H4 (cell line): ENCODE measurements at places on chromosomes 4 and X. TPM values are rescaled to one million over a fixed set of nuclear protein-coding genes. Genes with fewer than 3 reads are reported as not detected.

INTS12 gene
- total RNA-seq = 18.1 and 26.5 TPM in 2 replicates

GRCh38 chrX:72268597-72269365, 8.3 kb downstream of the RPS4X start:
- no peak for DNase-seq

DNA sequence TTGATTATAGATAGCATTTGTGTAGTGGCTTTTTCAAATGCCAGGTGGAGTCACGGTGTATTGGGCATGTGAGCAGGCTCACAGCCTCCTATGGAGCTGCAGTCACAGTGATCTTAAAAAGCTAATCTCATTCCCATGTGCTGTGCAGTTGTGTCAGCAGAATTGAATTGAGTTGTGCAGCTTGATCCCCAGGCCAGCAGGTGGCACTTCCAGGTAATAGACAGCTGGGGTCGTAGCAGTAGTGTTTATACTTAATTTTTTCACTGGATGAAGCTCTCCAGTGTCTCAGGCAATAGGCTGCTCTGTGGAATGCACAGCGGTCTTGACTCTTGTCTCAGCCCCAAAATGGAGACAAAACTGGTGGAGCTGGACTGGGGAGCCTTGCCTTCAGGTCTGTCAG, 1028.1 kb downstream of the SH3BGRL start:
- DNase-seq = no peak

- no peak for DNase-seq
These were observed 18.0 kb upstream of the FRYL start for GRCh38 chr4:48798117-48798516.

DNA sequence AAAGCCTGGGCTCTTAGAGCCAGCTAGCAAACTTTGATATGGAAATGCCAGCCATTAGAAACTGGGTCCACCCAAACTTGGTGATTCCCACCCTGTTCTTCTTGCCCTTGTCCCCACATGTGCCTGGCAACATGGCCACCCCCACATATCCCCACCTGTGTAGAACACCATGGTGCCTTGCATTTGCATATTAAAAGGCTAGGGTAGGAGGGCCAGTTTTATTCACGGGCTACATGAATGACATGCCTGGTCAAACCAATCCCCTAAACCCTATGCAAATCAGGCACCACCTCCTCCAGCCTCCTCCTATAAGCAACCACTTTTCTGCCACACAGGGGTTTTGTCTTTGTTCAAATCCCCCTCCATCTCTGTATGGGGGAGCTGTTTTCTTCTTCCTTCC, 104.9 kb downstream of the CLNK start:
- no peak for DNase-seq

GRCh38 chr4:7034262-7035081, 8.7 kb upstream of the TADA2B start:
- DNase-seq = no peak

DNA sequence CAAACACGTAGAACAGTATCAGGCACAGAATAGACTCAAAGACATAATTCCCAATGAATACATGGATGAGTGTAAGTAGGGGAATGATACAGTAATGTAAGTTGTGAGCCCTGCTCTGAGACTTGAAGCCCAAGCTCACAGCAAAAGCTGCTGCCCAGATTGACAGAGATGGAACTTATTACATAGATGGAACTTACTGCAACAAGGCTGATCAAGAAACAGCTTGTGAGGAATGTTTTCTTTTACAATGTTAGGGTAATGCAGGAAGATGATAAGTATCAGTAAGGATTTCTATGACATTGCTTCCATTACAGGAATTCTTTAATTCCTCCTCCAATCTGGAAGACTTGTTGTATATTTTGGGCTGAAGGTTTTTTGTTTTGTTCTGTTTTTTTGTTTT, 278.4 kb downstream of the IL15 start:
- no peak for DNase-seq

DNA sequence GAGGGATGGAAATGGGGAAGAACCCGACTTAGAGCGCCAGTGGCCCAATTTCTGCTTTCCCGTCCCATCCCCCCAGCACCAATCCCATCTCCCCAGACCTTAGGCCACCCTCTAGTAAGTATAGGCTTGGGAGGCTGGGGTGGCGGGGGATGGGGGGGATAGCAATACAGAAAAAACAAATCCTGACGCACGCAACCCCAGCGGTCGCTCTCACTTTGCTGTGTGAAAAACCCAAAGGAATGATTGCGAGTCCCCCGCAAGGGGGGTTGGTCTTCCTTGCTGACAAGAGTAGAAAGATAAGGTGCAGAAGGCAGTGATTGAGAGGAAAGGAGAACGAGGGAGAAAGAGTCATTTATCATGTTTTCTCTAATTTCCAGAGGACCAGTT, 863 bp downstream of the CPE start:
- DNase-seq = no peak

DNA sequence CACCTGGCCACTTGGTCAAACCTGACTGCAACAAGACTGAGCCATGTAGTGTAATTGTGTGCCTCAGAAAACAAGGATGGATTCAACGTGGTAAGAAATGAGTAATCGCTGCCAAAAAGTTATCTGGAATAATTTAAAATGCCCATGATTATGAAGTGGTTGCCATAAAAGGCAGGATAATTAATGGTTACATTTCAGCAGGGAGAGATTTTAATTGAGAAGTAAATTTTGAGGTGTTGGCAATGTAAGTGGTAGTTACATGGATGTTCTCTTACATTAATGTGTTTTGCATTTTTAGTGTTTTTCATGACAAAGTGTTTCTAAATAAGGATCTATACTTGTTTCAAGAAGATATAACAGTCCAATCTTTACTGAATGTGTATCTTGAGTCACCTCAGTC, 15.7 kb downstream of the HAUS3 start:
- no peak for DNase-seq
